Cortex of kidney (tissue), 1 donor: ENCODE measurements at places on chromosomes 11 and 22.

GRCh38 chr11:74626130-74626529, 33.7 kb downstream of the POLD3 start:
- no peak for DNase-seq

- no peak for DNase-seq
These were observed 1.2 kb downstream of the HIKESHI start for GRCh38 chr11:86303257-86303656.

- no peak for DNase-seq
These were observed 185.2 kb downstream of the CSNK2A3 start for GRCh38 chr11:11167806-11168205.

DNA sequence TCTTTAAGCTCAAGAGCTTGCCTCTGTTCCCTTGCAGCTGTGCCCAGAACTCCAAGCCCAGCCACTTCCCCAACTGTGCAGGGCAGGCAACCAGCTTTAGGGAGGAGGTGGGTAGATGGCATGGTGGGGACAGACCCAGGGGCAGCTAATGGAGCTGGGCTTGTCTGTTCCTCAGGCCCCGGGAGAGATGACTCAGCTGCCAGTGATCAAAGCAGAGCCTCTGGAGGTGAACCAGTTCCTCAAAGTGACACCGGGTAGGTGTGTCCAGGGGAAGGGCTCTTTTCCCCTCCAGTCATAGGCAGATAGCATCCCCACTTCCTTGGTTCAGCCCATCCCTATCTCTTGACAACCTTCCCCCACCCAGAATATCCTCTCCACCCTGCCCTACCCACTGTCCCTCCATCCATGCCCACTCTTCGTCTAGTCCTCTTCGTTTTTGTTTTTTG, 32.4 kb downstream of the CREB3L1 start:
- DNase-seq, result no peak

DNA sequence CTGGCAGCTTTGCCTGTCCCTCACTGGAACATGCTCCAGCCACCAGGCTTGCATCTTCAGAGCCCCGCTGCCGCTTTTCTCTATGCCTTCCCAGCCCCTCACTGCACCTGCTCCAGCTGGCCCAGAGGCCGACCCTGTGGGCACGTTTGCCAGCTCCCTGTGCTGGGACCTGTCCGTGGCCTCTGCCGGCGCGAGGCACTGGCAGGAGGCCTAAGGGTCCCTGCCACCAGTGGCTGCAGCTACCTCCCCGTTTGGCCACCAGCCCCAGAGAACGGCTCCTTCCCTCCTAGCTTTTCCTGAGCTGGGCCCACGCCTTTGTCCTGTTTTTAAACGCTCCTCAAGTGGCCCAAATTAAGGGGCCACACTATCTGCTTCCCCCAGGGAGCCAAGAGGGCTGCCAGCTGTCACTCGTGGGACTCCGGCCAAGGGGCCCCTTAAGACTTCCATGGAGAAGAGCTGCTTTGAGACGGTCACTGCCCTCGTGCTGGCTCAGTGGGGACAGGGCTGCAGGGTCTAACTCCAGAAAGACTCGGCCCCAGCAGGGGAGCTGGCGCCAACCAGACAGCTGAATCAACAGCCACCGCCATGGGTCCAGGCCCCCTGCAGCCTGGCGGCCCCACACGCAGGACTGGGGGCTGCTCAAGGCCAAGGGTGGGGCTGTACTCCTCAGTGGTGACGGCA, 24.6 kb upstream of the WNT7B start:
- no peak for DNase-seq

GRCh38 chr11:32420937-32421901, 14.1 kb downstream of the WT1 start:
- no peak for DNase-seq

DNA sequence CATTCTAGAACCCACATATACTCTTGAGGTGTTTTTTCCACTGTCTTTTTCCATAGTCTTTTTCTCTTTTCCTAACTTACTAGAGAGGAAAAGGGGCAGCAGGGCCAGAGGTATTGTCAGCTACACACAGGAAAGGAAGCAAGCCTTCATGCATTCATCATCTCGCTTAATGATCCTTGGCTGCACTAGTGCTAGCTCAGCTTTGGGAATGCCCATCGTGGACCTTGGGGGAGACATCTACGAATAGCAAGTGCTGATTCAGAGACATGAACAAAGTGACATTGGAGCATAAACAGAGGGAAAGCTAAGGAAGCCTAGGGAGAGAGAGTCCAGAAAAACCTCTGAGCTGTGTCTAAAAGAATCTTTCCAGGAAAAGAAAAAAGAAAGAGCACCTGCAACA, 466.3 kb upstream of the ARHGAP42 start:
- no peak for DNase-seq

GRCh38 chr11:57237204-57237681, at the start of gene APLNR:
Gene APLNR (minus strand): TSS chr11:57237250. CDS start chr11:57237004, 246 bp downstream.
- DNase-seq, result no peak

DNA sequence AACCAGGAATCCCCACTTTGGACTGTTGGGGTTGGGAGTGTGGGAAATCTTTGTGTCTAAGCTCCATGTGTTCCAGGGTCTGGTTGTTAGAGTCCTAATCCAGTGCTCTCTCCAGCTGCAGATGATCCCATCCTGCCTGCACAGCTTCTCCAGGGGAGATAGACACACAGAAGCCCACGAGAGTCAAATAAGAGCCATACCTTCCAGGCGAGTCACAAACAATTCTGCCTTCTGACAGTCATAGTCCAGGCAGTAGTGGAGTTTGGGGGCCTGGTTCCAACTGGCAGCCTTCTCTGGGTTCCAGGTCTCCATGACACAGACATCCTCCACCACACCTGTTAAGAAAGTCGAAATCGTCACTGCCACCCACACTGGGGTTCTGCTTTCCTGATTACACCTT, 32.1 kb downstream of the SYT13 start:
- no peak for DNase-seq

- no peak for DNase-seq
These were observed 296.8 kb upstream of the FOLH1 start for GRCh38 chr11:49505231-49505630.

DNA sequence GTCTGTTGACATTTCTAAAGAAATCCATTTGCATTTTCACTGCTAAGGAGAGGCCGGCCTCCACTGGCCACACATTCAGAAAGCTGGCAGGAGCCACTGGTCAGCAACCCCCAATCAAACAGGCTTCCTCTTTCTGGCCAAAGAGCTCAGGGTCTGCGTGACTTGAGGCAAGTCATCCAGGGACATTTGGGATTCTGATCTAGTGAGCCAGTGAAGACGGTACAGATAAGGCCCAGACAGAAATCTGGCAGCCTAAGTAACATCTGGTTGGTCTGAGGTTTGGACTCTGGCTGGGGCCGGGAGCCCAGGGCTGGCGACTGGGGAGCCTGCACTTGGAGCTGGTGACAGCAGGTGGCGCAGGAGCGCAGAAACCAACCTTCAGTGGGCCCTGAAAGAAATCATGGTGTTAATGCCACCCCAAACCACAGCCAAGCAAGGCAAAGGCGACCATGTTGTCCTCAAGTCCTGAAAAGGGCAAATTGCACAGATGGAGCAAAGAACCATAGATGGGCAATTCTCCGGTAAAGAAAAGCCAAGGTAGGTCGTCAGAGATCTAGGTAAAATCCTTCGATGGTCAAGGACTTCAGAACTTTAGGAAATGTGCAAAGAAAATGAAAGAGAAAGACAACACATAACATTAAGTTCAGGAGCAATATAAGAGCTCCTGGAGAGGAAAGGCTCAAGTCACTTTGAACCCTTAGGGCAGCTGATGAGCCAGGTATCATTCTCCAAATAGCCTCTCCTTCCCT, 99.4 kb upstream of the BLID start:
- no peak for DNase-seq
